ENCODE measurements at places on chromosomes 11 and 22.

DNA sequence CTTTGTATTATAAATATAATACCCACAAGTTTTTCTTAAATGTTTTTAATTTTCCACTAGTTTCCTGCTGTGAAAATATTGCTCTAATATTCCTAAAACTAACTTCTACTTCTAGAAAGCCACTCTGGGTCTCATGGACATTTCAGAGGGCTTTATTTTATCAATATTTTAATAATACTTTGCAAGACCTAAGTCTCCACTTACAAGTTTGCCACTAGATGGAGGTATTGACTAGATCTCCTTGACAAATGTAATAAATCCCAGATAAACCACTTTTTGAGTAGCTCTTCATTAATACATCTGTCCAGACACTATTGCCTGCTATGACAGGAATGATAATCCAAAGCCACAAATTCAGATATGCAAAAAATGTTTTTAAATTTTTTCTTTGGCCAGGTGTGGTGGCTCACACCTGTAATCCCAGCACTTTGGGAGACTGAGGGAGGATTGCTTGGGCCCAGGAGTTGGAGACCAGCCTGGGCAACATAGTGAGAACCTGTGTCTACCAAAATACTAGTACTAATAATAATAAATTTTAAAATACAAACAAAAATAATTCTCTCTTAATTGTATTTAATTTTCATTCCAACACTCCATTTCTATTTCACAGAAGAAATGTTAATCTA, 3.5 kb upstream of the ACAT1 start:
- H3K36me3 ChIP-seq: peaks cover 3% of the 10 kb centered on the region
- H3K27me3 ChIP-seq: no peaks in the 10 kb centered on the region
- no peak overlapping the region for H3K27ac ChIP-seq
- DNase-seq: no peak
- H3K4me3 ChIP-seq: no peak overlapping the region

GRCh38 chr11:91835051-91835560, 389.5 kb upstream of the FAT3 start:
- no peaks in the 10 kb centered on the region for H3K36me3 ChIP-seq
- H3K27ac ChIP-seq: no peak overlapping the region
- H3K4me1 ChIP-seq: no peaks in the 10 kb centered on the region
- no peak overlapping the region for H3K4me3 ChIP-seq

GRCh38 chr22:33455036-33455435, 396.9 kb upstream of the SYN3 start:
- DNase-seq: no peak
- no peaks in the 10 kb centered on the region for H3K4me1 ChIP-seq
- H3K4me3 ChIP-seq: no peak overlapping the region
- no peak overlapping the region for H3K27ac ChIP-seq

DNA sequence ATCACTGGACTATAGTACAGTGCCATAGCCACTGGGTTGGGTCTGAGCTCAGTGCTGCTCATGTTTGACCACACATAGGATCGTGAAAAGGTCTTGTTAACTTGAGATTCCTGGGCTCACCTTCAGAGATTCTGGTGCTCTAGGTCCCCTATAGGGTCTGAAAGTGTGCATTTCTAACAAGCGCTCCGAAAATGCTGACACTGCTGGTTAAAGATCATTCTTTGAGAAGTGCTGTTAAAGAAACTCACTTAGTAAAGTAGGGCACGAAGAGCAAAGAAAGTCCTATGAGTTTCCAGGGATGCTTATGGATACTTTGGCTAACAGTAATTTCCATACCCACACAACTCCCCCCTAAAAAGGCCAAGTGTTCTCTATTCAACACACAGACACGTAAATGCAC, 108.1 kb upstream of the PAX6 start:
- H3K27ac ChIP-seq: no peak overlapping the region
- H3K4me3 ChIP-seq: no peak overlapping the region
- H3K4me1 ChIP-seq: no peaks in the 10 kb centered on the region
- DNase-seq: no peak
- H3K36me3 ChIP-seq: no peaks in the 10 kb centered on the region

DNA sequence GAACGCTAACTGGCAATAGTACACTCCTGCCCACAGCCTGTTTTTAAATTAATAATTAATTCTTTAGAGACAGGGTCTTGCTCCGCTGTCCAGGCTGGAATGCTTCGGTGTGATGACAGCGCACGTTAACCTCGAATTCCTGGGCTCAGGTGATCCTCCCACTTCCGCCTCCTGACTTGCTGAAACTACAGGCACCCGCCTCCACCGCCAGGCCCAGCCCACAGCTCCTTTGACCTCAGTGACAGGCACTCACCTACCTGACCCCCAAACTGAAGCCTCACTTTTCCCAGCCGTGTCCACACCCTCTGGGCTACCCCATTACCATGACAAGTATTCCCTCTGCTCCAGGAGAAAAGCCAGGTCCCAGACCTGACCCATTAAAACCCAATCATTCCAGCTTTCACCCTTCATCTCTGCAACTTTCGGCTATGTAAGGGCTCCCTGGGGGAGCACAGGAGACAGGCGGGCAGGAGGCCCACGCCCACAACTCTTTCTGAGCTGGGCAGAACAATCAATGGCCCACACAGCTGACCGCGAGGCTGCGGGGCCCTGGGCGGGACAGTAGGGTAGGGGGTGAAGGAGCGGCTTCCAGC, 730 bp downstream of the LMNTD2 start:
- peak overlapping the region; percentile 39 for H3K4me3 ChIP-seq
- H3K4me1 ChIP-seq: peaks cover 4% of the 10 kb centered on the region
- no peak for DNase-seq

GRCh38 chr11:73597336-73597955, 466 bp downstream of the FAM168A start:
- no peaks in the 10 kb centered on the region for H3K27me3 ChIP-seq
- H3K36me3 ChIP-seq: peaks cover 5% of the 10 kb centered on the region
- H3K27ac ChIP-seq: peak overlapping the region; percentile 89
- H3K4me3 ChIP-seq: peak overlapping the region; percentile 95
- no peak for DNase-seq

DNA sequence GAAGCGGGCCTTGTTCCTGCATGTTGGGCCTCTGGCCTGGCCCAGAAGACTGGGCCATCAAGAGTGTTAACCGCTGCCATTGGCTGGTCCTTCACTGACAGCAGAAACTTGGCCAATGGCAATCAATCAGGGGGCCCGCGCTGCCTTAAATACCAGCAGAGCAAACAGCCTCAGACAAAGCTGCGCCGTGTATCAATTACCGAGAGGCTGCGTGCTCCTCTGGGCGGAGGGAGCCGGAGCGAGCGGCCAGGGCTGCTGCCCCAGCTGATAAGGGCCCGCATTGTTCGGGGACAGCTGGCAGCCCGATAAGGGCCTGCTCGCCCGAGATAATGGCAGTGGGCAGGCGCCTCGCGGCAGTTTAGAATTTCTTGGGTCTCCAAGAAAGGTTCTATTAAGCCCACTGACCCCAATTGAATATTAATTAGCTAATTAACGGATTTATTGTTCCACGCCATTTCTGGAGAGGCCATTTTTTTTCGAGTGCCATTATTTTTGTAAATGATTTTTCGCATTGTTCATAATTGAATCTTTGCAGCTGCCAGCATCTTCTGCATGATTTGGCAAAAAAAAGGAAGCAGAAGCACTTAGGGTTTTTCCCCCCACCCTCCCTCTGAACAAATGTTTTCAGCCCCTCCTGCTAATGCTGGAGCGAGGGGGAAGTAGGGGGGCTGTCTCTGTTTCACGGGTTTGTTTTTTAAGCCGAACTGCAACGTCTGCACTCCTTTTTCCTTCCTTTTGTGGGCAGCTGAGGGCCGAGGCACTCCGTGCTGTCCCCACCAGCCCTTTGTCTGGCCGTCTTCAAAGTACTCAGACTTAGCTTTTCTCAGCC, 37.6 kb upstream of the RIC3 start:
- no peak overlapping the region for H3K27ac ChIP-seq
- H3K4me3 ChIP-seq: no peak overlapping the region
- H3K36me3 ChIP-seq: no peaks in the 10 kb centered on the region
- H3K4me1 ChIP-seq: no peaks in the 10 kb centered on the region

- no peak for DNase-seq
- H3K4me1 ChIP-seq: no peaks in the 10 kb centered on the region
- no peaks in the 10 kb centered on the region for H3K27me3 ChIP-seq
- no peaks in the 10 kb centered on the region for H3K36me3 ChIP-seq
Observed at GRCh38 chr11:15216678-15217077, 102.0 kb downstream of the INSC start.

Measured in activated T-helper 2 cell treated with anti-CD3 and anti-CD28 coated beads, Interferon-gamma antibody, Interleukin-2, Interleukin-4, amounts not matched to agents 10 μg/mL and 5 μg/mL and 100 μg/mL, durations not matched to agents 14 hours and 24 hours and 36 hours (primary cell).